Bladder microvascular endothelial cell (primary cell): ENCODE measurements at places on chromosomes 13 and 19. TPM values are rescaled to one million over a fixed set of nuclear protein-coding genes. Genes with fewer than 3 reads are reported as not detected.

ZNF432 gene
- total RNA-seq, result 3.9 and 8.4 TPM in 2 replicates

ZNF610 gene
- total RNA-seq, result 1.3 and 3.2 TPM in 2 replicates

PSG3 gene
- 0.13 and 0.16 TPM in 2 replicates for total RNA-seq

HOOK2 gene
- 7.4 and 19.0 TPM in 2 replicates for total RNA-seq

PSG1 gene
- total RNA-seq, result 0.06 TPM in 1 of 2 replicates, not detected in the other
